ENCODE measurements at places on chromosomes 2 and 18.

DNA sequence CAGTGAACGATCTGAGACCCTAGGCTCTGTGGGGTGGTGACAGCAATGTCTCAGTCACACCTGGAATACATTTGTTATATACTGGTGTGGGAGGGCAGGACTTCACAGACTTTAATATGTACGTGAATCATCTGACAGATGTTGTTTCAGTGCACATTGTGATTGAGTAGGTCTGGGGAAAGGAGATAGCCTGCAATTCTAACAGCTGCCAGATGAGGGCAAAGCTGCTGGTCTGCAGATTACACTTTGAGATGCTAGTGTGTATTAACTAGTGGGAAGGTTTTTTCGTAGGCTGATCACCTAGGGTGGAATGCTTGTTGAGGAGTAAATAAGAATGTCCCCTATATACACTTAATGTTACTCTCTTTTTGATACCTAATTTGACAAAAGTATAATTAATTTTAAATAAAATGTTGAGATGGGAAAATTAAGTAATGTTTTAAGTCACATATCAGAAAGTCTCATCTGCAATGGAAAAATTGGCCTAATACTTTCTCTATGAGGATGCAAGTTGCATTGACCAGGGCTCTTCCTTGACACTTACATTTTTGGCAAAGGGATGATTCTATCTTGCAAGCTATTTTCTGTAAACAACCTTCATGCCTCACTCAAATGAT, 496.9 kb upstream of the HNMT start:
- no peak for DNase-seq

- no peak for DNase-seq
Measured at GRCh38 chr2:27977731-27978312, 87.3 kb downstream of the BABAM2 start.

GRCh38 chr2:9251154-9252001, 44.8 kb downstream of the ASAP2 start:
- DNase-seq = no peak

DNA sequence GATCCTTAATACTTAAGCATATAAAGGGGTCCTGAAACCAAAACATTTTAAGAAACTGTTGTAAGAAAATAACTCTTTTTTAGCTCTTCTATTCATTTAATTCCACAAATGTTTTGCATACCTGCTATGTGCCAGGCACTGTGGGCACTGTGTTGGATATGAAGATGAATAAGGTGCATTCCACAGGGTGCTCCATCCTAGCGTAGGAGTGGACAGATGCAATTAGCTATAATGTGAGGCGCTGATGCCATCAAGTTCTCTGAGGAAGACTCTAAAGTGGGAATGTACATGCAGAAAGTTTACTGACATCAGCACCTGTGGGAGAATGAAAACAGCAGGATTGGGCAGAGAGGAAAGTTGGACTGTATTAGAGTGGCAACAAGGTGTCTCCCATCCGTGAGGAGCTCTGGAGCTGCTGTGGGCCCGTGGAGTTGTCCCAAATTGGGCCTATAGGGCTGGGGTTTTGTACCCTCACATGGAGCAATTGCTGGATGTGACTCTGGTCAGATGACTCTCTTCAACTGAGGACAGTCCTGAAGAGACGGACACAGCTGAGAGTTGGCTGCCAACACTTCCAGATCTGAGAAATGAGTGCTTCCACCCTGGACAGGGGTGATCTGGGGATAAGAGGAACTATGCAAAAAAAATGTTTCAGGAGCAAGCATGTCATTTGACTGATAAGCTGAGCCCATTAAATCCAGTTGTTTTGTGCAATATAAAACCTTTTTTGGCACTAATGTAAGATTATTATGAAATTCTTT, 22.3 kb downstream of the CD8A start:
- no peak for DNase-seq

DNA sequence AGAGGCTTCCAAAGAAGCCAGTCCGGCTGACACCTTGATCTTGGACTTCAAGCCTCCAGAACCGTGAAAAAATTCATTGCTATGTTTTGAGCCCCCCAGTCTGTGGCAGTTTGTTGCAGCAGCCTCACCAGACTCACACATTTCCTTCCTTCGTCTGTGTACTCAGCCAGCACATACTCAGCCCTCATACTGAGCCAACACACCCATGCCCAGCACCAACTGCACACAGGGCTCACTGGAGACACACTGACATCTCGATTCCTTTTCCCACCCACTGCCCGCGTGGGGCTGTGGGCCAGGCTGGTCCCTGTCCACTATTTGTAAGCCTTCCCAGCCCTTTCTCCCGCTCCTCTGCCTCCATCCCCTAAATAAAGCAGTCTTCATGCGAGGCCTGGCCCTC, 24.1 kb upstream of the NMUR1 start:
- no peak for DNase-seq

All from CD4-positive, alpha-beta T cell treated with Interferon gamma for 1 hour (primary cell).